ENCODE measurements at places on chromosomes 13 and 19.

- DNase-seq: no peak
These were observed 39.6 kb downstream of the LTBP4 start for GRCh38 chr19:40640744-40641143.

GRCh38 chr13:47794963-47795362 lies 206.1 kb downstream of the SUCLA2 start:
- DNase-seq: no peak

DNA sequence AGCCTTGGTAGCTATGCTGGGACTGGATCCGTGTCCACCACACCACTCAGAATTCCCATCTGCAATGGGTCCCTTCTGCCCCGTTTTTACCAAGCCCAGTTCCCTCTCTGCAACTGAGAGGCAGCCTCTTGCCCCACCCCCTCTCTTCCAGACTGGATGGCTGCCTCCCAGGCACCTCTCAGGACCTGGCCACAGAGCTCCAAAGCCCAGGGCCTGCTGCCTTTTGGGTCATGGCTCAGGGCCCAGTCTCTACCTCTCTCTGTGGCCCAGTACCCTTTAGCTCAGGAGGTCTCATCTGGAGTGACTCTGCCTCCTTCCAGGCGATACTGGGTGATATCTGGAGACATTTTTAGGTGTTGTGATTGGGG lies 10.3 kb upstream of the ZBTB7A start:
- no peak for DNase-seq

DNA sequence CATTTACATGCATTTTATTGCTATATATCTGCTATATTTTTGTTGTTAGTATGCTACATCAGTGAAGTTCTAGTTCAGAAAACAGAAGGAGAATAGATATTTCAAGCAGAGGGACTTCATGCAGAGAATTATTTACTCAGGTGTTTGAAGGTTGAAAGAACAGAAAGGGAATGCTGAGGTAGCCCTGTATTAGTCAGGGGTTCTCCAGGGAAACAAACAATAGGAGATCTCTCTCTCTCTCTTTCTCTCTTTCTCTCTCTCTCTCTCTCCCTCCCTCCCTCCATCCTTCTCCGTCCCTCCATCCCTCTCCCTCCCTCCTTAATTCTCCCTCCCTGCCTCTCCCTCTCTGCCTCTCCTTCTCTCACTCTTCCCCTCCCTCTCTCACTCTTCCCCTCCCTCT lies 114.3 kb upstream of the TDRD3 start:
- DNase-seq: no peak

DNA sequence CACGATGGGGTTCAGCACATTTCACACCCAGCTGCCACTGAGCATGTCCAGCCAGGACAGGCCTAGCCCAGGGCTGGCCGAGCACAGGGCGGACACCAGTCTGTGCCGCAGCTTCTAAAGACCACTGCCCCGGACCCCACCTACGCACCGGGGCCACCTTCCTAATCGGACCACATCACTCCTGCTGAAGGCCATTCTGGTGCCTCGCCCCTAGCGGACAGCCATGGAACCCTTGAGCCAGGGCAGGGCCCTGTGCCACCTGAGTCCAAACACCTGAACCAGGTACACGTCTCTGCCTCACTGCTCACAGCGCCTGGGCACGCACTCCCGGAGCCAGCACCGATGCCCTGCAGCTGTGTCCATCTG lies 8.4 kb upstream of the C13orf46 start:
- DNase-seq: no peak

DNA sequence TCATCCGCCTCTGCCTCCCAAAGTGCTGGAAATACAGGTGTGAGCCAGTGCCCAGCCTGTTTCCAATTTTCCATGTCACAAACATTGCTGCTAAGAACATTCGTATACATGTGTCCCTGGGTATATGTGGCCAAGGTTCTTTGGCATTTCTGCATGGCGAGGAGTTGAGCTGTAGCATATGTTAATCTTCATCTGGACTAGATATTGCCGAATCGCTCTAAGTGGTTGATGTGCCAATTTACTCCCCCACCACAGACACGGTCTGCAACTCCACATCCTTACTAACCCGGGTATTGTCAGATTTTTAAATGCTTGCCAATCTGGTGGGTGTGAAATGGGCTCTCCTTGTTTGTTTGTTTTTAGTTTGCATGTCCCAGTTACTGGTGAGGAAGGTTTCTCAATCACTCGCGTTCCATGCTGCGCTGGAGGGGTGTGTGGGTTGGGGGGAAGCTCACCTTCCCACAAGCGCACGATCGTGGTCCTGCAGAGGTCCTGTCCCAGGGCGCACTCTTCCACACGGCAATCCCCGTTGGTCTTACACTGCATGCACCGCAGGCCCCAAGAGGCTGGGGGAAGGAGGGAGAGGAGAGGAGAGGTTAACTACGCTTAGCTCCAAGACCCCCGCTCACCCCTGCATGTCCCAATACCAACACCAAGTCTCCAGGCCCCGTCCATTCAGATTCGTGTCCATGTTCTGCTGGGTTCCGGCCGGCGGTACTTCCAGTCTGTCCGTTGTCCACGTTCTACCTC lies 2.7 kb downstream of the PLAUR start:
- no peak for DNase-seq

- DNase-seq: no peak
These were observed 41.8 kb upstream of the UBAC2 start for GRCh38 chr13:99158846-99159245.

- DNase-seq: no peak
These were observed 8.5 kb downstream of the RPL21 start for GRCh38 chr13:27259831-27260230.

- peak; percentile 76 for DNase-seq
These were observed 9.9 kb downstream of the RANBP3 start for GRCh38 chr19:5967994-5968430.

- no peak for DNase-seq
These were observed 31.3 kb upstream of the LSM14A start for GRCh38 chr19:34141025-34141424.

- DNase-seq: peak; percentile 40
These were observed 505 bp upstream of the ZIC2 start for GRCh38 chr13:99980824-99981734.

- DNase-seq: peak; percentile 46
These were observed 1.1 kb downstream of the ELF1 start for GRCh38 chr13:41017817-41018601.

DNA sequence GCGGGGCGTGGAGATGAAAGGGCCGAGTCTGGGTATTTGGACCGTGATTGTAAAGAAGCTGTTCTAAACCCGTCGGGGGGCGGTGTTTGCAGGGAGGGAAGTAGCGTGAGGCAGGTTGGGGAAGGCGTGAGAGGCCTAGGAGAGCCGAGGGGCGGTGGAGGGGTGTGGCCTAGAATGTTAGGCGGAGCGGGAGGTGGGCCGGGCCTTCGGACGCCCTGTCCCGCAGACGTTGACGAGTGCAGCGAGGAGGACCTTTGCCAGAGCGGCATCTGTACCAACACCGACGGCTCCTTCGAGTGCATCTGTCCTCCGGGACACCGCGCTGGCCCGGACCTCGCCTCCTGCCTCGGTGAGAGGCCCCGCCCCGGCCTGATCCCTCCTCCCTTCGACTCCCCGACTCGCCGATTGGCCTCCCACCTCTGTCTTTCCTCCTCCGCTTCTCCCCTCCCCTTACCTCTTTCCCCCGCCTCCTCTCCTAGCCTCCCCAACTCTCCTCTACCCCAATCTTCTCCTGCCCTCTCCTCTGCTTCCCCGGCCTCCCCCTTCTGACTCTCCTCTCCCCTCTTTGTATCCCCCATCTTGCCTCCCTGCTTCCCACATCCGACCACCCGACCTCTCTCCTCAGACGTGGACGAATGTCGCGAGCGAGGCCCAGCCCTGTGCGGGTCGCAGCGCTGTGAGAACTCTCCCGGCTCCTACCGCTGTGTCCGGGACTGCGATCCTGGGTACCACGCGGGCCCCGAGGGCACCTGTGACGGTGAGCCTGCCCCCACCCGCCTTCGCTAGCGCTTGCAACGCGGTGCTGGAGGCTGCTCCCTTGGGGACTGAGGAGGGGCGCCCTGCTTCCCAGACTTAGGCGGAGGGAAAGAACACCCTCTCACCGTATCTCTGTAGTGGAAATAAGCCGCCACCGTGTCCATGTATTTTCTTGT lies 12.8 kb downstream of the LTBP4 start:
- DNase-seq: peak; percentile 88

- DNase-seq: no peak
These were observed 12.2 kb upstream of the MLLT1 start for GRCh38 chr19:6292006-6292405.

GRCh38 chr19:50924586-50924985 lies 13.4 kb upstream of the KLK4 start:
- DNase-seq: no peak

DNA sequence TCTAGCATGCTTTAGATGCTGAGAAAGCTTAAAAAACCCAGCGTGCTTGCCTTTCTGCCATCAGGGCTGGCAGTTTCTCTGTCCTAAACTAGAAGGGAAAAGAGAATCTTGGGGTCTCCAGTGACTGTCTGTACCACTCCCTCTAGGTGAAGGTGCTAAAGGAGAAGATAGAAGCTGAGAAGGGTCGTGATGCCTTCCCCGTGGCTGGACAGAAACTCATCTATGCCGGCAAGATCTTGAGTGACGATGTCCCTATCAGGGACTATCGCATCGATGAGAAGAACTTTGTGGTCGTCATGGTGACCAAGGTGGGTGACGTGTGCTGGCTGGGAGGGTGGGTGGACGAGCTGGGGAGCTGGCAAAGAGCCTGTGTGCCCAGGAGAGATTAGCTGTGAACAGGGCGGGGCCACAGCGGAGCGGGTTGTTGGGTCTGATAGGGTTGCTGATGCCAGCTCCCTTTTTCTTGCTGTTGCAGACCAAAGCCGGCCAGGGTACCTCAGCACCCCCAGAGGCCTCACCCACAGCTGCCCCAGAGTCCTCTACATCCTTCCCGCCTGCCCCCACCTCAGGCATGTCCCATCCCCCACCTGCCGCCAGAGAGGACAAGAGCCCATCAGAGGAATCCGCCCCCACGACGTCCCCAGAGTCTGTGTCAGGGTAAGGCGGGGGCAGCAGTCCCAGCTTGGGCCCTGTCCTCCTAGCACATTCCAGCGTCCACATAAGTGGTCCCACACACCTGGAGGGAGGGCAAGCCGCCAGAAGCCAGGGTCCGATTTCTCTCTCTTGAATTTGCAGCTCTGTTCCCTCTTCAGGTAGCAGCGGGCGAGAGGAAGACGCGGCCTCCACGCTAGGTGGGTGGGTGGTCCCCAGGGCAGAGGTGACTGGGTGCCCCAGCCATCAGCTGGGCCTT lies 2.3 kb downstream of the RAD23A start:
- DNase-seq: no peak

DNA sequence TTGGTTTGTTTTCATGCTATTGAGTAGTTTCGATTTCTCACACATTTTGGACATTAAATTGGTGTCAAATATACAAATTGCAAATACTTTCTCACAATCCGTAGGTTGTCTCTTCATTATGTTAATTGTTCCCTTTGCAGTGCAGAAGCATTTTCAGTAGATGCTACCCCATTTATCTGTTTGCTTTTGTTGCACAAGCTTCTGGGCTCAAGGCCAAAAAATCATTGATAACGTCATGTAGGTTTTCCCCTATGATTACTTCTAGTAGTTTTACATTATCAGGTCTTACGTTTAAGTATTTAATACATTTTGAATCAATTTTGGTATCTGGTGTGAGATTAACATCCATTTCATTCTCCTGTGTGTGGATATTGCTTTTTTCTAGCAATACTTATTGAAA lies 14.0 kb upstream of the ZNF347 start:
- no peak for DNase-seq

- DNase-seq: no peak
These were observed 279.1 kb upstream of the ATXN8OS start for GRCh38 chr13:69828527-69828926.

DNA sequence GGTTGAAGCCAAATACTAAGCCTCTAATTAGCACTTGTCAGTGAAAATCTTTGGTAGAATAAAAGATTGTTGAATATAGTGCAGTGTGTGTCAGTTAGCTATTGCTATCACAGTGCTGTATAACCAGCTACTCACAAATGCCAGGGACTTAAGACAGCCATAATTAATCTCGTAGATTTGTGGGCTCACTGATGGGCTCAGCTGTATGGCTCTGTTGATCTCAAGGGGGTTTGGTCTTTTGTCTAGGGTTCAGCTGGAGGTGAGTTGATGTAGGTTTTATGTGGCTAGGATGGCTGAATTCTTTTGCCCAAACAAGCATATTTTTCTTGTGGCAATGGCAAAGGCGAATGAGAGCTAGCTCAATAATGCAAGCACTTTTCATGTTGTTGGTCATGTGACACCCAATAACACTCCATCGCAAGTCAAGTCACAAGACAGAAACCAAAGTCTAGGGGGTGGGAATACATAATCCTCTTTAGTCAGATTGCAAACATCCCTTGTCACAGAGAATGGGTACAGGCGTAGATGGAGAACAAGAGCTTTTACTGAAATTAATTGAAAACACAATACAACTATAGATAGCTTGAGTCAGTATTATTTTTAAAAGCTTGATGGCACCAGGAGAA lies 121.7 kb upstream of the EDNRB start:
- no peak for DNase-seq

DNA sequence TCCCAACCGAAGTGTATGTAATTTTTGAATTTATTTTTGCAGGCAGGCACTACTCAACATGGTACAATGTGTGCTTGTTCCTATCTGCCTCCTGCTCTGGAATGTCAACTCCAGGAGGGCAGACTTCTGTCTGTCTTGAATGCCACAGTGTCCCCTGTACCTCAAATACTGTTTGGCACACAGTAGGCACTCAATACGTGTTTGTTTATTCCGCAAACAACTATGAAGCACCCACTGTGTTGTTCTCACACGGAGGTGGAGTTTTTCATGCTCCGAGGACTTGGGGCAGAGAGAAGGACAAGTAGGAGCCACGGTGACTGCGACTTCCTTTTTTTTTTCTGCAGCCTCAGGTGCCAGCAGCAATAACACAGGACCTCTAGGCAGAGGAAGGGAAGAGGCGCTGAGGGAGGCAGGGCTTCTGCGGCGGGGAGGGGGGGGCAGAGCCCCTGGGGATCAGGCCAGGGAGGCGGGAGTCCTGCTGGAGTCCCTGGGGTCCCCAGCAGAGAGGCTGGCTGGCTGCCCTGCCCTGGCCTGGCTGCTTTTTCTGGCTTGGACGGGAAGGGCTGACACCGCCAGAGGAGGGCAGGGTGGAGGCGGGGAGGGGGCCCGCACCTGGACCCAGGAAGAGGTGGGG lies 29.3 kb upstream of the TNFAIP8L1 start:
- no peak for DNase-seq

DNA sequence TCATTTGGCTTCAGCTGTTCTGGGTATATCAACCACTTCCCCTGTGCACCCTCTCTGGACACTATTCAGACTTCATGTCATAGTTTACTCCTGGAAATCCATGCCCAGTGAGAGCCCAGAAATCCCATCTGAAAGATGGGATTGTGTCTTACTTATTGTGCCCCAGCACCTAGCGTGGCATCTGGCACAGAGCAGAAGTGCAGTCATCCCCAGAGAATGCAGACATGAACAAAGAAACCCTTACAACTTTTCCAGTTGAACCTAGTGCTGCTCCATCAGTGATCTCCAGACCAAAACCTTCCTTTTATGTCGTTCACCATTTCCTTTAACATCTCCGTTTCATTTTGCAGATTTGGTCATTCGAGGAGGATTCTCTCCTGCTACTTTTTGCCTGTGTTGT lies 60.6 kb downstream of the MBNL2 start:
- no peak for DNase-seq

Data from activated CD4-positive, alpha-beta T cell treated with anti-CD3 and anti-CD28 coated beads, Interleukin-2, Interleukin-6, amounts not matched to agents 100 ng/mL and 50 ng/mL, durations not matched to agents 16 hours and 8 hours (primary cell).